Mesenchymal stem cell (in vitro differentiated cells and primary cell): ENCODE measurements at places on chromosomes 2 and 18.
A peak's percentile ranks its signal among the peaks of the same experiment; 100 is the strongest.

- H3K27me3 ChIP-seq = no peaks in the 10 kb centered on the region
- H3K36me3 ChIP-seq = peaks cover 33% of the 10 kb centered on the region
- DNase-seq = no peak
- peak overlapping the region; percentile 9 for H3K4me3 ChIP-seq
Observed at GRCh38 chr2:69639266-69639665, 4.3 kb downstream of the AAK1 start.

DNA sequence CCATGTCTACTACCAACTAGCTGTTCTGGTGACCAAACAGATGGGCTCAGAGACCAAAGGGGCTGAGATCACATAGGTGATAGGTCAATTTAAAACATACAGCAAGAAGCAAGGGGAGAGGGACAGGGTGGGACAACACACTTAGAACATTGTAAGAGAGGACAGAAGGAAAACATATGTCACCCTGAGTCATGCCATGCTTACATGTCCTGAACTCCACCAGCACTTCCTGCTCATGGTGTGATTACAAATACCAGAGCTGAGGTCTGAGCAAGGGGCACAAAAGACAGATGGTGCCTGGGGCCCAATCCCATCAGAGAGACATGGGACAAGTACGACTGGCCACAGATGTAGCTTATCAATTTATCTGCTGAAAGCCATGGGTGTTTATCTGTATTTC, 28.7 kb upstream of the GALNT14 start:
- peaks cover 31% of the 10 kb centered on the region for H3K27me3 ChIP-seq
- no peak overlapping the region for H3K4me3 ChIP-seq
- H3K4me1 ChIP-seq = no peaks in the 10 kb centered on the region

DNA sequence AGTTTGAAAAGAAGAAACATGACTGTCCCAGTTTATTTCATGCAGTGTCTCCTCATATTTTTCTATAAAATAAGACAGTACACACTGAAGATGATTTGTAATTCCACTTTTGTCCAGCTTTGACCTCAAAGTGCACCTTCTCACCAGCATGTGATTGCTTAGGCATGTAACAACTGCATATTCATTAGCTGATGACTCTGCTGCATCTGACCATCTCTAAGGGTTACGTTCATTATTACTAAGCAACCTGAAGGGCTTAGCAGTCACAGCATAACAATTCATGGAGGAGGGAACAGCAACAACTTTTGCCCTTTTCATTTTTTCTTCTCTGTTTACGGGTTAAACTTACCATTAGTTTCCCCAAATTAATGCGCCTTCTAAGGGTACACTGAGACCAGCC, 330.6 kb upstream of the PIK3C3 start:
- no peak overlapping the region for H3K27ac ChIP-seq
- no peaks in the 10 kb centered on the region for H3K27me3 ChIP-seq
- no peaks in the 10 kb centered on the region for H3K4me1 ChIP-seq
- peak; percentile 46 for DNase-seq
- H3K4me3 ChIP-seq = no peak overlapping the region

- H3K27ac ChIP-seq = no peak overlapping the region
- no peaks in the 10 kb centered on the region for H3K4me1 ChIP-seq
Observed at GRCh38 chr2:211225784-211226183, 669.4 kb downstream of the CPS1 start.

DNA sequence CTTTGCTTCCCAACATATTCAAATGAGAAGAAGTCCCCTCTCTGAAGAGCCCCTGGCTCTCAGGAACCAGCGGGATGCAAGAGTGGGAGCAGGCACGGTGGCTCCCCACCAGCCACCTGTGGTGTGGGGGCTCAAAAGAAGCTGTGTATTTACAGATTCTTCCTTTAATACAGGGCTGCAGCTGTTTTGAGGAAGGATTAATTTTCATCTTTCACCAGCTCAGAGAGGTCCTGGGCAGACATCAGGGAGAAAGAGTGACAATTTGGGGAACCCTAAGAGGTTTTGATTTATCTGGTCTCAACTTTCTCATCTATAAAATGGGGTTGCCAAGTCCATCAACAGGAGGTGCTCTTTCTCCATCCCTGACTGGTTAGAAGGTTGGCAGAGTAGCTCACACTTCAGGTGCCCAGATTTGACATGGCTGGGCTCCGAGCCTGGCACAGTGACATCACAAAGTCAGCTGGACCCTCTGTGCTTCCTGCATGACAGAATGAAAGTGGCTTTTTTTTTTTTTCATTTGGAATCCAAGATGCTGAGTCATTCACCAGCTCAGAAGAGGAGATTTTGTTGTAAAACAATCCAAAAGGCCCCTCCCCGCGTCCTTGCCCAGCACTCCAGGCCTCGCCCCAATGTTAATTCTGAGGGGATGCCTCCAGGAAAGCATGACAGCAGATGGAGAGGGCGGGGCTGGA, 15.5 kb upstream of the SIX2 start:
- H3K27ac ChIP-seq = no peak overlapping the region
- no peaks in the 10 kb centered on the region for H3K36me3 ChIP-seq
- no peak overlapping the region for H3K4me3 ChIP-seq
- peaks cover 12% of the 10 kb centered on the region for H3K4me1 ChIP-seq
- peak; percentile 61 for DNase-seq
- H3K27me3 ChIP-seq = peaks cover 9% of the 10 kb centered on the region
